RPMI8226 (cell line): ENCODE measurements at places on chromosomes 2 and 18.

DNA sequence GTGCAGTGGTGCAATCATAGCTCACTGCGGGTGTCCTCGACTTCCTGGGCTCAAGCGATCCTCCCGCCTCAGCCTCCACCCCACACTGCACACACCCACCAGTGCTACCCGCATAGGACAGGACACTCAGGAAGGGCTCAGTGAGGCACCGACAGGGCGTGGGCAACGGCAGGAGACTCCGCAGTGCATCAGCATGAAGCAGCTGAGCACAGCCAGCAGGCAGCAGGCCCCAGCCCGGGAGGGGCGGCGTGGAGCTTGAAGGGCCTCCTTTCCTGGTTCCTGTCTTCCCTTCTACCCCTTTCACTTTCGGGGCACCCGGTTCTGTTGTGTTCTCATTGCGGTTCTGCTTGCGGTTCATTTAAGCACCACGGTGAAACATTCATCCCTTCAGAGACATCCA lies 89.8 kb downstream of the ZNF516 start:
- DNase-seq, result no peak

- peak; percentile 14 for DNase-seq
Measured at GRCh38 chr2:150303281-150303680, 184.2 kb downstream of the RND3 start.

- DNase-seq, result no peak
Measured at GRCh38 chr2:160294889-160295288, 94.8 kb upstream of the ITGB6 start.

GRCh38 chr2:17879913-17880274 lies 1.4 kb downstream of the KCNS3 start:
- no peak for DNase-seq

GRCh38 chr2:100036793-100037192 lies 105.6 kb downstream of the AFF3 start:
- no peak for DNase-seq

DNA sequence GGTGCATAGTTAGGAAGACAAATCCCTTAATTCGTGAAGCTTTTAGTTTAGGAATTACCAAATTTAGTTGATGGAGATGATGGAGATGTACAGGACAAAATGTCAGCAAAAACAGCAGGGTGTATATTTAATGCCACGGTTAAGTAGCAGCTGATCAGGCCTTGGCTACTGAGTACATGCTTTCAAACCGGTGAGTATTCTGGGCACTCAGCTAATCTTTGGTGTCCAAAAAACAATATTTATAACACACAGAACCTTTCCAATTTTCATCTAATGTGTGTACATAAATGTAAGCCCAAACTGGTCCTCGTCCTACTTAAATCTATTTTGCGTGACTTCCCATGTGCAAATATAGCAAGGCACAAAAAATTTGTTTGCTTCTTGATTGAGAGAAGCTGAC lies 703.4 kb upstream of the LINC00305 start:
- DNase-seq, result no peak

DNA sequence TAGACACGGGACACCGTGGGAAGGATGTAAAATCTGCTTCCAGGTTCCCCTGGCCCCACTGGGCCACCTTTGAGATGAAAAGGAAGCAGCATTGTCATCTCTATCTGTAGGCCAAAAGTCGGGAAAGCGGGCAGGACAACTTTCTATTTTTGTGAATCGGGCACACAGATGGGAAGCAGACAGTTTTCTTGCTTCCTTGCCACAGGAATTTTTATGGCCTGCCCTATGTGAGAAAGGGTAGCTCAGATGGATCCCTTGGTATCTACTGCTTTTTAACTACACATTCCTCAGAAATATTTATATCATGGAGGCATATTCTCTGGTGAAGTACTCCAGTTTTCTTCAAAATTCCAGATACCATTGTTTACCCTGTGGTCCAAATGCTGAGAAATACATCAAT lies 735.5 kb downstream of the CBLN2 start:
- no peak for DNase-seq

- DNase-seq, result no peak
Measured at GRCh38 chr18:7205346-7205745, 25.5 kb upstream of the LRRC30 start.

GRCh38 chr2:177165721-177166711 lies 46.6 kb upstream of the HNRNPA3 start:
- DNase-seq, result peak; percentile 77

DNA sequence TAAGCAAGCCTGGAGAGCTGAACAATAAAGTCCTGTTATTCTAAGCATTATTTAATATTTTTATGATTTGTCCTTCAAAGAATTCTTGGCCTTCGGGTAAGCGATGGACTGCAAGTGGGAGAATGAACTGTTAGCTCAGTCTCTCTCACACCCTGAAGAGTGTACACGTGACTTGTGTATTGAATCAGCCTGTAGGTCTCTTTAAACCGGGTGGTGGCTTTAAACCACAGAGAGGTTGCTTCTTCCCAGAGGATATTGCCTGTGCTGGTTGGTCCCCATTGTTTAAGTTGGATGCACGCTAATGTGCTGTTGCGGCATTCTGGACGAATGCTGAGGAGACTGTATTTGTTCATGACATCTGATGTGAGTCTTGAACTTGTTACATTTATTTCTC lies 183.3 kb downstream of the LTBP1 start:
- DNase-seq, result no peak

- DNase-seq, result no peak
Measured at GRCh38 chr18:51038110-51038509, 8.1 kb downstream of the SMAD4 start.

DNA sequence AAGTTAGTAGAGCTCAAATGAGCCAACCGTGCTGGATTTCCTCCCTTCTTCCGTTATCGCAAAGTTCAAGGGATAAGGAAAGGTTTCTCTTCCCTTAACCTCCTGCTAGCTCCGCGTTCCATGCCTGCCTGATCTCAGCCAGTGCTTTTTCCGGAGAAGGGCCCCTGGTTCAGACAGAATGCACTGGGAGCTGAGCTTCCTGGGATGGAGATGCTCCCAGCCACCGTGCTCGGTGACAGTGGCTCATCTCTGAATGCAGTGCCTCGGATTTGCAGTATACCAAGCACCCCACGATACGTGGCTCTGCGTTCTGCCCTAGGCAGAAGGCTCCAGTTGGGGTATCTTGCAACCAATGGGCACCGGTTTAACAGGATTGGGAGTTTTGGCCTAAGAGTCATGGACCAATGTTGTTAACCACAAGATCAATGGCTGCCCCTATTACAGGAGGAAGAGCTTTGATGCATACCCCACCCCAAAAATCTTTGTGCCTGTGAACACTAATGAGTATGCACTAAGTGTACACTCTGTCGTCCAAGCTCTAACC lies 876 bp downstream of the CNTNAP5 start:
- DNase-seq, result no peak

GRCh38 chr2:102520009-102520408 lies 47.0 kb downstream of the SLC9A4 start:
- DNase-seq, result peak; percentile 33

- DNase-seq, result no peak
Measured at GRCh38 chr2:44938287-44939105, 3.0 kb upstream of the SIX3 start.

GRCh38 chr18:673317-673716 lies 15.9 kb downstream of the TYMS start:
- DNase-seq, result no peak

GRCh38 chr18:9944805-9945204 lies 31.0 kb downstream of the VAPA start:
- DNase-seq, result no peak

DNA sequence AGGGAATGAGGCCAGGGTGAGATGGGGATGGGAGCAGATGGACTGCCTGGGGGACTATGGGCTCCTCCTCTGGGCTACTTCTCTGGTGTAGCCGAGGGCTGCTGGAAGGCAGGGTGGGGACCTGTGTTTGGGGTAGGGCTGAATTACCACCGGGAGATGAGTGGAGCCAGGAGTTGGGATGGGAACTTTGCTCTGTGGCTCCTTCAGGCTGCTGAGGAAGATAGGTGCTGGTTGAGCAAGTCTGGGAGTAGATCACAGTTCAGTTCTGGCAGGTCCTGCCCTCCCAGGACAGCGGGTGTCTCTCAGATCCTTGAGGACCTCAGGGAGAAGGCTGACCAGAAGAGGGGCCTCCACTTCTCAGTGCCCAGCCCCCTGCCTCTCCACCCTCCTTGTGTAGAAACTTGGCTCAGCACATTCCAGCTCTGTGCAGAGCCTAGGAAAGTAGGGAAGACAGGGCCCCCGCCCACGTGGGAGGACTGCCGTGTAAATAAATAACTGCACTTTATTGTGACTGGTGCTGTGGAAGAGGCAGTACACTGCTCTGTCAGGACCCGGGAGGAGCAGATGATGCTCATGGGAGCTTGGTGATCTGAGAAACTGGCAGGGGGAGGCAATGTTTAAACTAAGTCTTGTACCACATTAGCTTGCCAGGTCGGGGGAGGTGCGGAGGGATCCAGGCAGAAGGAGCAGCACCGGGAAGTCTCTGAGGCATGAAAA lies 15.3 kb downstream of the TET3 start:
- no peak for DNase-seq

- no peak for DNase-seq
Measured at GRCh38 chr2:126714191-126714965, 58.4 kb downstream of the GYPC start.

- DNase-seq, result no peak
Measured at GRCh38 chr2:227886149-227886548, 14.7 kb downstream of the DAW1 start.

GRCh38 chr2:80687524-80687923 lies 383.0 kb upstream of the LRRTM1 start:
- DNase-seq, result no peak

GRCh38 chr2:205481861-205482260 lies 200.4 kb upstream of the NRP2 start:
- DNase-seq, result no peak

GRCh38 chr2:46858702-46859090 lies 56.9 kb downstream of the MCFD2 start:
- DNase-seq, result no peak

GRCh38 chr2:162075689-162076132 lies 1.7 kb upstream of the DPP4 start:
- no peak for DNase-seq

- no peak for DNase-seq
Measured at GRCh38 chr2:63680455-63680854, 91.7 kb downstream of the MDH1 start.

DNA sequence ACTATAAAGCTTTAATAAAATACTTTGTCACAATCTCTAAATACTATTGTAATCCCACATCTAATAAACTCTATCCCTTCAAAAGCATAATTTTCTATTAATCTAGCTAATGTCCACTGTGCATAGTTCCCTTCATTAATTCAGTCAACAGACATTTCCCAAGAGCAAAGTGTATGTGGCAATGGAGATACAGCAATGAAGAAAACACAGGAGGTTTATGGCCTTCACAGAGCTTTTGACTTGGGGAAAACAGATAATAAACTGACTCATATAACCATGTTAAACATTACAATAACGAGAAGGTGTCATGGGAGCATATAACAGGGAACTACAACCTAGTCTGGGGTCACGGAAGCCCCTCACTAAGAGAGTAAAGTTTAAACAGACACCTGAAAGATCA lies 86.3 kb downstream of the SPIRE1 start:
- no peak for DNase-seq

DNA sequence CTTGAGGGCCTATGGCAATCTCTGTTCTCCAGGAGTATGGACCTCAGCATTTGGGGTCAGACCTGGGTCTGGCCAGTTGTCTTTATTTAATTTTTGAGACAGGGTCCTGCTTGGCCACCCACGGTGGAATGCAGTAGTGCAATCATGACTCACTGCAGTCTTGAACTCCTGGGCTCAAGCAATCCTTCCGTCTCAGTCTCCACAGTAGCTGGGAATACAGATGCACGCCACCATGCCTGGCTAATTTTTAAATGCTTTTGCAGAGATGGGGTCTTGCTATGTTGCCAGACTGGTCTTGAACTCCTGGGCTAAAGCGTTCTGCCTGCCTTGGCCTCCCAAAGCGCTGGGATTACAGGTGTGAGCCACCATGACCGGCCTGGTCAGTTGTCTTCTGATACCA lies 46.4 kb upstream of the INHBB start:
- no peak for DNase-seq

DNA sequence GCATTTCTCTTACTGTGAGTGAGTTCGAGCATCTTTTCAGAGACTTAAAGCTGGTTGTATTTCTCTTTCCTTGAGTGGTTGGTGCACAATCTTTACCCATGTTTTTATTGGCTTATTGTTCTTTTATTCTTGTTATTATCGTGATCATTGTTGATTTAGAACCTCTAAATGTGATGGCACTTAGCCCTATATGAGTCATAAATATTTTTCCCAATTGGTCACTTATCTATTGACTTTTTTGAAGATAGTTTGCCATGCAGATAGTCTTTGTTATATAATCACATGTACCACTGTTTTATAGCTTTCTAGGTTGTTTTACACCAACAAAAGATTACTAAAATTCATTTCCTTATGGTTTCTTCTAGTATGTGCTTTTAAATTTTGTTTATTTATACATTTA lies 141.6 kb upstream of the MSH6 start:
- DNase-seq, result no peak

GRCh38 chr2:101234169-101234938 lies 18.3 kb upstream of the CNOT11 start:
- no peak for DNase-seq

- no peak for DNase-seq
Measured at GRCh38 chr2:42063431-42064171, 15.8 kb downstream of the PKDCC start.

DNA sequence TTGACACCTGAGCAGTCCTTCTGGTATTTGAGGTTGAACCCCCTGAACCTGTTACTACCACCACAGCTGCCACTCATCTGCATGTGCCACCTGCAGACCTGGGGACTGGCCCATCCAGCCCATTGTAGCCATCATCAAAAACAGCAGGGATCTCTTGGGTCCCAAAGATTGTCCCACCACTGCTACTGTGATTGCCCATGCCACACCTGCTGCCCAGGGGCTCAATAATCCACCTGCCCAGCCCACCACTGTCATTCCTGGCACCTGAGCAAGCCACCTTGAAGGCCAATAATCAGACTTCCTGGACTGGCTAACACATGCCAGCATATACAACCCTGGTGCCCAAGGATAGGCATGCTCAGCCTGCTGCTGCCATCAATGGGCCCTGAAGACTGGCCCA lies 327.6 kb downstream of the CYRIA start:
- no peak for DNase-seq

DNA sequence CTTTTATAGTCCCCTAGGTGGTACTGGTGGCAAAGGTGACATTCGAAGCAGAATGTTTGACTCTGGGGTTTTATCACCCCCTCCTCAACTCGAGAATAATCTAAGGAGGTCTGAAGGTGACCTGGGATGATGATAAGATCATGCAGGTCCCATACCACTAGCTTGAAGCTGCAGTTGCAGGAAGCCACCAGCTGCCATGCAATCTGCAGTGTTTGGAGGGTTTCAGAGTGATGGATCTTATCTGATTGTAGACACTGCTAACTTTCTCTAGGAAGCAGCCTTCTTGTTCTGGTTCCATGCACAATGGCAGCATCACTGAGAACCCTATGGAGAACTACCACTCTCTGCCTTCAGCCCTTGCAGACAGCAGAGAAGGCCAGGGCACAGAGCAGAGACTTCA lies 59.4 kb upstream of the LRPPRC start:
- no peak for DNase-seq

DNA sequence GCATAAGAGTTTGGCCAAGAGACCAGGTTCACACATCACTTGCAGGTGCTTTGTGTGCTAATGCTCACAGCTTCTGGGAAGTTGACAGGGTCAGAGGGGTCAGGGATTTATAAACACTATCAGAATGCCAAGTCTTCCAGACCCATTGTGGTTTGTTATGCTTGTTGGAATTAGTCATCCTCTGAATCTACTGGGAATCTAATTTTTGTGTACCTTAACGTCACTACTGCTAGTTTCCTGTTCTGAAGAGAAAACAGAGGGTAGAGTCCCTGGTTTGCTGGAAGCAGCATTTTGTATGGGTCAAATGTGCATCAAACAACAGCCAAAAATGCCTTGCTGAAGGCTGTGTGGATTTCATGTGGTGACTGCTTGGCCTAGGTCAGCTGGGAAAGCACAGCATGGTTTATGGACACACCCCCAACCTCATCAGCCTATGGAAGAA lies 33.3 kb downstream of the ANTXR1 start:
- DNase-seq, result no peak
